Type B pancreatic cell (in vitro differentiated cells): ENCODE measurements at places on chromosomes 1 and 21. TPM values are rescaled to one million over a fixed set of nuclear protein-coding genes. Genes with fewer than 3 reads are reported as not detected.

NTNG1 gene
- total RNA-seq: 8.0 and 19.7 TPM in 2 replicates

- no peak overlapping the region for H3K27ac ChIP-seq
- no peaks in the 10 kb centered on the region for H3K4me1 ChIP-seq
- H3K27me3 ChIP-seq: no peaks in the 10 kb centered on the region
- DNase-seq: peak; percentile 64
- H3K4me3 ChIP-seq: no peak overlapping the region
Observed at GRCh38 chr21:46560568-46561444, 44.1 kb downstream of the S100B start.

DNA sequence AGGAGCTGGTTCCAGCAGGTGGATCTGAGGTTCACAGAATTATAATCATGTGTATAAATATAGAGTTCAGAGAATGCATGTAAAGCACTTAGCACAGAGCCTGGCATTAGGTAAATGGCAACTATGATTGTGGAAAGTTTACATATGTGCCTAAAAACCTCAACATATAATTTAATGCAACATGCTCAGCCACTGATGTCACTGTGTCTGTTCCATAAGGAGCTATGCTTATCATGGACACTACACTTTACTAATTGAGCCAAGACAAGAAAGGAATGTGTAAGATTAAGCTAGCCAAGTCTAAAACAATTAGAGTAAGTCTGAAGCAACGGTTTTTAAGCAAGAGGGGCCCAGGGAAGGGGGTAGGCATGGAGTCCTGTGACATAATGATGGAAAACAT is 61.5 kb downstream of the GNG12 start:
- H3K4me3 ChIP-seq: no peak overlapping the region
- no peaks in the 10 kb centered on the region for H3K4me1 ChIP-seq
- H3K27me3 ChIP-seq: no peaks in the 10 kb centered on the region
- H3K36me3 ChIP-seq: peaks cover 15% of the 10 kb centered on the region
- DNase-seq: no peak
- H3K27ac ChIP-seq: no peak overlapping the region

SPRR2G gene
- total RNA-seq: not detected in 2 replicates

DNA sequence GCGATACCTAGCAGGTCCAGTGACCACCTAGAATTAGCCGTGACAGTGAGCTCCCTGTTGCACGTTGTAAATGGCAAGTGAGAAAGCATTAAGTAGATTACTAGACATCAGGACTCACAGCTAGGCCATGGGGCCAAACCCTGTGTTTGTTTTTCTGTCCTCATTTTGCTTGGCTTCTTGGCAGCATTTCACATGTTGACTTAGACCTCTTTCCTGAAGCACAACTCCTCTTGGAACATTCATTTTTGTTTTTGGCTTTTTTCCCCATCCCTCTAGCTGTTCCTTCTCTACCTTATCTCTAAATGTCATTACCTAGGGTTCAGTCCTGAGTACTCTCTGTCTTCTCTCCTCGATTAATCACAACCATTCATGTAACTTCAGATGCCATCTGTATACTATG is 16.9 kb upstream of the PTPN14 start:
- peaks cover 6% of the 10 kb centered on the region for H3K4me1 ChIP-seq
- no peak overlapping the region for H3K4me3 ChIP-seq
- H3K27ac ChIP-seq: no peak overlapping the region
- no peaks in the 10 kb centered on the region for H3K36me3 ChIP-seq
